Effector CD8-positive, alpha-beta T cell (primary cell): ENCODE measurements at places on chromosomes 5 and 9.

DNA sequence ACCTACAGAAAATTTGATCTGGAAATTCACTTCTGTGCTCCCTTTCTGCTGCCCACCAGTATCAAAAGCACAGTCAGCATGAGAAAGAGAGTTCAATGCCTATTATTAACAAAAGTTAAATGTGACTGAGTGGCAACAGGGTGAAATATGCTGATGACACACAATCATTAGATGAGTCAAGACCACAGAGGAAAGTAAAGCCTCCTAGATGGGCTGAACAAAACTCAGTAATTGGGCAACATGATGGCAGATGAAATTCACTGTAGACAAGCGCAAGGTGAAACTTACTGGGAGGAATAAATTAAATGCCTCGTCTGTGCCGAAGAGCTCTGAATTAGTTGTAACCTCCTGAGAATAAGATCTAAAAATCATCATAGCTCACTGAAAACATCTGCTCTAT is 752.8 kb downstream of the IRX1 start:
- no peak for DNase-seq

GRCh38 chr9:19154135-19154612 is 26.9 kb upstream of the PLIN2 start:
- DNase-seq, result no peak

DNA sequence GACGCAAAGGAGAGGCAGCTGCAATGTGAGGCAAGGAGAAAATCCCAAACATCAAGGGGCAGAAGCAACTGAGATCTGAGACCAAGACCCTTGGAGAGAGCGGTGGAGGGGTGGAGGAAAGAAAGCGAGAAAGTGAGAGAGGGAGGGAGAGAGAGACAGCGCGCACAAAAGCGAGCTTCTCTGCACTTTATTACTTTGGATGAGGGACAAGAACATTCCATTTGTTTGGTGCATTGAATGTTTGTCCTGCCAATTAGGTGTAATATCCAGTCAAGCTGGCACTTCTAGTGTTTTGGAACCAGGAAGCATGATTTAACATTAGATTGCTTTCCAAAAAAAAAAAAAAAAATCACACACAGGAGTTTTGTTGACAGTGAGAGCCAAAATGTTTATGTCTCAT is 1.4 kb downstream of the CAST start:
- DNase-seq, result no peak

DNA sequence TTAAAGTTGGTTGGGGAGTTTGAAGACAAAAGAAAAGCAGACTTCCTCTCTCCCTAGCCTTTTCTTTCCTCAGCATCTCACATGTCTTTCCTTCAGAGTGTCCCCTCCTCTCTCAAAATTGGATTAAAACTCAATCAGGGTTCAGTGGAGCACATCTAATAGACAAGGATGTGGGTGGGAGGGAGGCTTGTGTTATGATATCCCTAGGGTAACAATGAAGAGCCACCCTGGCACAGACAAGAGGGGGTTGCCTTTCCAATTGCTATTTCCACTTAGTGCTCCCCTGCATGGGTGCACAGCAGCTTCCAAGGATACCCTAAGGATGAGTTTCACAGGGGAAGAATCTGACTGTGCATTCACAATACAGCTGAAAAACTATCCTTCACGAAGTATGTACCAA is 585.2 kb upstream of the C9orf72 start:
- no peak for DNase-seq

- DNase-seq, result no peak
Measured at GRCh38 chr9:27659571-27659970, 86.3 kb upstream of the C9orf72 start.

DNA sequence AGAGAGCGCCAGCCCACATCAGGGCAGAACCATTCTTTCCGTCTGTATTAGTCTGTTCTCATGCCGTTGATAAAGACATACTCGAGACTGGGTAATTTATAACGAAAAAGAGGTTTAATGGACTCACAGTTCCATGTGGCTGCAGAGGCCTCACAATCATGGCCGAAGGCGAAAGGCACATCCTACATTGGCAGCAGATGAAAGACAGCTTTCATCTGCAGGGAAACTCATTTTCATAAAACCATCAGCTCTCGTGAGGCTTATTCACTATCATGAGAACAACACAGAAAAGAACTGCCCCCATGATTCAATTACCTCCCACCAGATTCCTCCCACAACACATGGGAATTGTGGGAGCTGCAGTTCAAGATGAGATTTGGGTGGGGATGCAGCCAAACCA is 4.7 kb upstream of the FSD1L start:
- DNase-seq, result no peak

DNA sequence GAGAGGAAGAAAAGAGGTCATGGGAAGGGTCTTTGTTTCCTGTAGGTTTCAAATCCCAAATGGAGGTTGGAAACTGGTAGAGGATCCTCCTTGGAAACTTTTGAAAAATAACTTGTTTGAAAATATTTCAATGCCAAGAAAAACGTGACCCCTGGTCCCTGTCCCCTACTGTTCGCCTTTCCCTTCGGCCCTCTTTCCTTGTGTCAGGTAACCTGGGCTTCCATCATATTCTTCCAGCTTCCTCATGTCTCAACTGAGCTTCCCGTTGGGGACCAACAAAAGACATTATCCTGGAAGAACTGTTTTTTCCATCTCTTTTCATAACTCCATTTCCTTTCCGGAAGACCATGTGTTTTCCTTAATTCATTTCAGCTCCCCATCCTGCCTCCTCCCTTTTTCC is 266.8 kb upstream of the ANKRD55 start:
- no peak for DNase-seq

- peak; percentile 58 for DNase-seq
Measured at GRCh38 chr5:172958331-172959046, 735 bp upstream of the RPL26L1 start.

DNA sequence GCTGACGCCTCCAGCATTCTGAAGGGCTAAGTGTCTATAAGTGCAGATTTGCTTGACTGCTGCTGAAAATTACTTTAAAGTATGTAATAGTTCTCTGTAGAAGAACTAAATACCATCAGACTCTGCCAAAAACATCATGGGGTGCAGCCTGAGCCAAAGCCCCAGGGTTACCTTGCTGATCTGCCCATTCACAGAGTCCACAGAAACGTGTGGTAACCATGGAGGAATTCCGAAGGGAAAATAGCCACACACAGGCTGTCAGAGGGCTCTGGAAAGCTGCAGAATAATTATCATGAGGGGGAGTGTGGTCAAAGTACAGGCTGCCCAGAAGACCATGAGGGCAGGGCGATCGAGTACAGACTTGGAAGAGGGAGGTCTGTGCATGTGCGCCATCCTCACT is 36.4 kb downstream of the RETREG1 start:
- DNase-seq, result no peak

DNA sequence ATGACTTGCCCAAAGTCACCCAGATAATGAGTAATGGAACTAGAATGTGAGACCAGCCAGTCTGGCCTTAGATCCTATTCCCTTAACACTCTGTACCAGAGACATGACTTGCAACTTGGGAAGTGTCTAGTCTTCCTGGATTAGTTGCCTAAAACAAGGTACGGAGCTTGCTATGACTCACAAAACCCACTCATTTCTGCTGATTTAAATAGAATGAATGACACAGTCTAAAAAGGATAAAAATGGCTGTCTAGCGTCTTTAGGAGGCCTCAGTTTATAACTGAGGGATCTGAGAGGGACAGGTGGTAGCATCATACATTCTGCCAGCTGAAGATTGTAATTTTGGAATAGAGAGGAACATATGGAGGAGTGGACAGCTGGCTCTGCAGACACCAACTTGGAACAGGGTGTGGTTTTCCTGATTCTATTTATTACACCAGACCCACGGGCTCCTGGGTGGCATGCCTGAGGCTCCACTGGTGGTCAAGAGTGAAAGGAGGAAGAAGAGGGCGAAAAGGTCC is 62.7 kb downstream of the ABLIM3 start:
- DNase-seq, result no peak

DNA sequence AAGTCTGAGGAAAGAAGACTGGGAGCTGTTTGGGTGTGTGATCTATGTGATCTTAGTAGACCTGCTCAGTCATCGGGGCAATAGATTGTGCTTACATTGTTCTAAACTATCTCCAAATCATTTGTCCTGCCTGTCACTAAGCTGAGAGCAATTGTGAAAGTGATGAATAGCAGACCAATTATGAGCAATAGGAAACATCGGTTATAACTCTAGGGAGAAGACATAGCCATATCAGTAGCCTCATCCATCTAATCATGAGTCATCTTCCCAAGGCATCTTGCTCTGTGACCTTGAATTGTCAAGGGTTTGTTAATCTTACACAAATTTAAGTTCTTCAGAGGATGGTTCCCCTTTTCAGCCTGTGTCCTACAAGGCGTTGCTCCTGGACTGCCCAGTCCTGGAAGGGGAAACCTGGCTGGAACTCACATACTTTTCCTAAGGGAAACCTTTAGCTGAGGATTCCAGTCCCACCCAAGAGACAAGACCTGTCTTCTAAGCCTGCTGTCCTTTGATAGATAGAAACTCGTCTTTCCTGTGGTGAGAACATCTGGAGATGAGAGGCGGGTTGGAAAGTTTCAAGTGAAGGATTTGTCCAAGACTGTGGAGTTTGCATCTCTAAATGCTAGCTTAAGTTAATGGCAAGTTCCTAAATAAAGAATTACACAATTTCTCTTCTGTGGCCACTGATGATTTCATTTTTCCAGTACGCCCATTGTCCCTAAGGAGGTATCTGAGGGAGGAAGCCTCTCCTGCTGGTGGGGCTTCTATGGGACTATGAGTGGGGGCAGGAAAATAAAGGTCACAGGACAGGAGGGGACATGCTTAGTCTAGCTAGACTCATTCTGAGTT is 53.9 kb upstream of the TRIM32 start:
- DNase-seq, result no peak

DNA sequence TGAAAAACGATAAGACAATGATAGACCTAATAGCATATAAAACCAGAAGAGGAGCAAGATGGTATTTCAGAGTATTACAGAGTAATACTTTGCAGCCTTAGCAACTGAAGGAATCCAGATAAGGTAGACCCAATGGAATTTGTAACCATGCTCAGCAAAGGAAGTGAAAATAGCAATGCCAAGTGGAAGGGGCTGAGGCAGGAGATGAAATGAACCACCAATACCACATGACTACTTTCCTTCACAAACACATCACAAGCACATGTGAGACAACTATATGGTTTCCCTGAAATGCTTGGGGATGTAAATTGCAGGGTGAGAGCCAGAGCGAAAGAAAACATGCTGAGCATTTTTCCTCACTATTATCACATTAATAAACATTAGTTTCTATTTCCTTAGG is 79.8 kb upstream of the MELK start:
- no peak for DNase-seq

DNA sequence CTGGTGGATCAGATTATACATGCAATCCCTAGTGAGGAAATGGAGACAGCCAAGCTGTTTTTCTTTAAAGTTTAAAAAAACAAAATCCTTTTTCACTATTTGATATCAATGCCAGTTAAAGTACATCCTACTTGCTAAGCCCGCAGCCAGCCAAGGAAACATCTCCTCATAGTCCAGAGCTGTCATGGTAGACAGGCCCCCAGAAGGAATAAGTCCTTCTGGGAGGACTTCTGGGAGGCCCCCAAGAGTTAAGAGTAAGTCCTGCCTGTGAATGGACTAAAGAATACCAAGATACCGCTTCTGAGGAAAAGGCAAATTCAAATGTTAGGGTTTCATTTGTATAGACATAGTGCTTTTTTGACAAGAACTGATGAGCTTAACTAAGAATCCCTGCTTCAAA is 38.3 kb downstream of the MOCS2 start:
- no peak for DNase-seq

DNA sequence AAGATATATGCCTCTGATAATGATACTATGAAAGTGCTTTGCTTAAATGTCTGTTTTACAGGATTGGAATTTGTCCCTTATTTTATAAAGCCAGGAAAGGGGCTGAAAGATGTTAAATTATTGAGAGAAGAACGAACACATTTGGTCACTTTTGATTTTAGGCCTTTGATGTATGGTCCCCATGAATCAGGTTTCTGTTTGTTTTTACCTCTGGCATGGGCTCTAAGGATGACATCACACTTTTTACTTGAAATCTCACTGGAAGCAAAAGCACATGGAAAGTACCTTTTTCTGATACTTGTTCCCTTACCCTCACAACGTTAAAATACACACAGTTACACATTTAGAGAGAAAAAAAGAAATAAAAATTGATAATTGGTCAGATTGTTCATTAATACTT is 6.9 kb downstream of the OTULIN start:
- no peak for DNase-seq

GRCh38 chr5:124961521-124961920 is 215.1 kb upstream of the ZNF608 start:
- DNase-seq, result no peak
